GM10248 (cell line): ENCODE measurements at places on chromosomes 6 and 20.

GRCh38 chr6:158837684-158838625 is 18.8 kb upstream of the EZR start:
- DNase-seq: no peak

GRCh38 chr6:74871757-74872156 is 334.1 kb downstream of the COL12A1 start:
- no peak for DNase-seq

GRCh38 chr20:22374678-22375590 is 209.4 kb downstream of the FOXA2 start:
- no peak for DNase-seq

DNA sequence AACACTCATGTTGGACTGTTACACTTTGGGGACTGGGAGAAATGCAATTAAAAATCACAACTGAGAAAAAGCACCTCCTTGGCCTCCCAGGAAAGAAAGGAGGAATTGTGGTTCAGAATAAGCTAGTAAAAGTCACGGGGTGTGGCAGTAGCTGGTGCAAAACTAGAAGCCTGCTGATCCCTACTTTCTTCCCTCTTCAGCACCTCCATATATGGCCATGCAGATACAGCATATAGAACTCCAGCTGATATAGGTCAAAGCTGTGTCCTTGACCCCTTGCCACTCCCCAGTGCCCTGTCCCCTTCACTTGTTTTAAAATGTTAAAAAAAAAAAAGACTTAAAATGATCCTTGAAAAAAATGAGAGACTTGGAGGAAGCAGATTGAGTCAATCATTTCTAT is 5.5 kb upstream of the FLRT3 start:
- no peak for DNase-seq

GRCh38 chr20:1920252-1920651 is 25.0 kb downstream of the SIRPA start:
- no peak for DNase-seq

- no peak for DNase-seq
Measured at GRCh38 chr20:11035211-11035610, 361.4 kb upstream of the JAG1 start.

DNA sequence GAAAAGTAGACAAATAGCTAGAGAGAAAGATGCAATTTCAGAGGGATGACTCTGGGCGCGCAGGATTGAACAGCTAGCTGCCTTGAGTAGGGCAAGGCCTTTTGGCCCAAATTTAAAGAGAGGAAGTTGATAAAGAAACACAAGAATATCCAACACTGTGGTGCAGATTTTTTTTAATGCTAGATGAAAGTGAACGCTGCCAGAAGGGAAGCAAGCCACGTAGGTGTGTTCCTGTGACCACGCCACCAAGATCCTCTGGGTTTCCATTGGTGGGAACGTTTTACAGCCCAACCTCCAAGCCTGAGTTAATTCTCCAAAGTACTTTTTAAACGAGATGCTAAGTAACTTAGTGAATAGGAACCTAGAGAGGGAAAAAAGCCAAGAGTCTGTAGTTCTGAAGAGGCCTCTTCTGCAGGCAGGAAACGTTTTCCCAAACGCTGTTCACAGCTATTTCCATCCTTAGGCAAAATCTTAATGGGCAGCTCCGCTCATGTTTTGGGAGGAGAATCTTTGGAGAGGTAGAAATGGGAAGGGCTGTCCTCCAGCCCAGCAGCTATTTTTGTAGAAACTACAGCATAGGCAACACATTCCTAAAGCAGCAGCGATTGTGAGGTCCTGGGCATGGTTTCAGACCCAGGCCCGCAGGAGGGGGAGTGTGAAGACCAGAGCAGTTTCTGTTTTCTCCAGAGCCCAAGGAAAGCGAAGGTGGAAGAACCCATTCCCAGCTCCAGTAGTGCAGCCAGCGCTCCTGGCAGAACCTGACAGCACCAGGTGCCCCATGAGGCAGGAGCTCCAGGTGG is 8.2 kb downstream of the LY86 start:
- DNase-seq: no peak

DNA sequence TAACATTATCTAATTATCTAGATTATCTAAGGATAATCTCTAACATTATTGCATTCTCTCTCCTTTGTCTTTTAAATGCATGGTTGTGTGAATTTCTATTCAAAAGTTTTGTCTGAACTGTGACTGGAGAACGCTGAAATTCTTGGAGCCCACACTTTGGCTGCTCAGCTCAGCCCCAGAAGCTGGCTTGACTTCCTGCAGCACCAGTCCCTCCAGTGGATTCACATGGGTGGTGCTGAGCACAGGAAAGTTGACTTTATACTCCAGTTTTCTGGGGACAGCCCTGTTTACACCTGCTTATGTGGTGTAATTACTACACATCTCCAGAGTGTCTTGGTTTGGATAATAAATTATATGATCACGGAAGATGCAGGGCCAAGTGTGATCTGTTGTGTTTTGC is 255.1 kb upstream of the NOX3 start:
- DNase-seq: no peak

DNA sequence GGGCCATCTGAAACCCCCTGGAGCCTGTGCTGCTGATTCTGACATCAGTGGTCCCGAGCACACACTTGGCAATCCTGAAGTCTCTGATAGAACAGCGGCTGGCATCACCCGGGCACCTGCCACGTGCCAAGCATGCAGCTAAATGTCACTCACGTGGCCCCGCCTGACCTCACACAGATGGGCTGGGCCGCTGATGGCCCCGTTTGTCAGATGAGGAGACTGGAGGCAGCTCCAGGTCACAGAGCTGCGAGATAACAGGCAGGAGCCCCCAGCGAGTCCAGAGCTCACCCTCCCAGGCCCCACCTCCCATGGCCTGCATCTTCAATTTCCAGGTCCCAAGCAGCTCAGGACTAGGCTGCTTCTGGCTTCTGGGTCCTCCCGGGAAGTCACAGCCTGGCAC is 67.2 kb downstream of the YTHDF1 start:
- DNase-seq: no peak

GRCh38 chr6:140846503-140847261 is 1286.0 kb upstream of the GJE1 start:
- DNase-seq: no peak

GRCh38 chr6:129677620-129678325 is 32.2 kb downstream of the ARHGAP18 start:
- DNase-seq: no peak

GRCh38 chr6:42260972-42261371 is 43.3 kb upstream of the MRPS10 start:
- DNase-seq: peak; percentile 59

DNA sequence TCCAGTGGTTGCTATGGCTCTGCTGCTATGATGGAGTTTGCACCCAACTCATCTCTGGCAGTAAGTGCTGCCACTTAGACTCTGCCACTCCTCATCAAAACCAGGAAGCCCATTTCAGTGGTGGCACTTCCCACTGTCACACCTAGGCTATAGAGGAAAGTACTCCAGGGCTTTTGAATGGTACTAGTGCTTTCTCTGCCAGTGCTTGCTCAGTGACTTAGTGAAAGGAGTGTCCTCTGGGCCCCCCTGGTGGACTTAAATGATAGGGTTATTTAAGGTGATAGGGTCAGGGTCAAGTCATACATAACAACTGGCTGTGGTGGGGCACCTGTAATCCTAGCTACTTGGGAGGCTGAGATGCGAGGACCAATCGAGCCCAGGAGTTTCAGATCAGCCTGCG is 22.8 kb downstream of the FITM2 start:
- DNase-seq: no peak

- no peak for DNase-seq
Measured at GRCh38 chr20:58942549-58942948, 38.5 kb upstream of the NELFCD start.

GRCh38 chr6:37483917-37484785 is 15.5 kb downstream of the CCDC167 start:
- peak; percentile 88 for DNase-seq

GRCh38 chr20:61886721-61887595 is 178.7 kb downstream of the TAF4 start:
- peak; percentile 51 for DNase-seq

DNA sequence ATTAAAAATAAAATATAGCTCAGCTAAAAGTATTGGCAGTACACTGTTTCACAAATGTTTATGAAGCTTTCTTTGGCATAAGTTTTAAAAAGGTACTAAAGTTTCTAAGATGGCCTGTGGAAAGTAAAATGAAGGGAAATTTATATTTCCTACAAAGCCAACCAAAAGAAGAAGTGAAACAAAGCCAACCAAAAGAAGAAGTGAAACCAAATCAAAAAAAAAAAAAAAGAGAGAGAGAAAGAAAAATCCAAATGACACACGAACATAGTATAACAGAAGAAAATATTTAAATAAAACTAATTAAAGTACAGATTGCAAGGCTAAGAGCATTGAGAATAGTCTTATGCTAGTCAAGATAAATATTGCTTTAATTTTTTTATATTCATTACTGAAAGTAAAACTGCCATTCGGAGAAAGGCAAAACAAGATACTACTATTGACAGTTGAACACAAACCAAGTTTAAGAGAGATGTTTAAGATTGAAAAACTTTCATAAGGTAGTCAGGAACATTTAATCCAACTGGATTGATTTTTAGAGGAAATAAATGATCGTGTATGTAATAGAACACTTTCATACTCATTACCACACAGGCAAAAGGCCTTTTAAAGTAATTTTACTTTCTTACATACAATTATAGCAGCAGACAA is 12.8 kb upstream of the KHDRBS2 start:
- peak; percentile 22 for DNase-seq

- no peak for DNase-seq
Measured at GRCh38 chr6:108350528-108350927, 55.7 kb downstream of the AFG1L start.

- DNase-seq: no peak
Measured at GRCh38 chr6:14226051-14226660, 108.6 kb downstream of the CD83 start.

DNA sequence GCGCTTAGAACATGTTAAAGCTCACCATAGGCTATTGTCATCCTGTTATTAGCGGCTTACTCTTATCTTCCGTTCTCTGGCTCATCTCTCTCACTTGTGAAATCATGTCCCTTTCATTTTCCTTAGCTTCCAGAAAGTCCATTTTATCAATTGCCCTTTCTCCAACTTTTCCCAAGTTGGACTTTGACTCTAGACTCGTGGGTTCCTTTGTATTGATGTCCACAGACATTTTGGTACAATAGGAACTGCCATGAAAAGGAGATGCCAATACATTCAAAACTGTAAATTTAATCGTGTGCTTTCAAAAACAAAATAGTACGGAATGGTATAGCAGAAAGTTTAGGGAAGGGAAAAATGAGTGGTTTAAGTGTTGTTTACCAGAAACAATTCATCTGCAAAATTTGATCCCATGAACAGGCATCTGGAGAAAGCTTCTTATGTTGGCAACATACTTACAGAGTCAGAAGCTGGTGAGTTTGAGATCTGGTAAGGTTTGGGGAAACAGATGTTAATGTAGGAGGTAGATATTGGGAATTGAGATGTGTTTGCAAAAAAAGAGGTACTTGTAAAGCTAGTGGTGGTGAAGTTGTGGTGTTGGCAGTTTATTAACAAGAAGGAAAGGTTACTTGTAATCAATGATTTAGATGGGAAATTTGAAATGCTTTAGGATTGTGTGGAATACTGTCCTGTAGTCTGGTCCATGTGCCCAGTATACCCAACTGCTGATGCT is 10.2 kb upstream of the HIVEP1 start:
- no peak for DNase-seq

DNA sequence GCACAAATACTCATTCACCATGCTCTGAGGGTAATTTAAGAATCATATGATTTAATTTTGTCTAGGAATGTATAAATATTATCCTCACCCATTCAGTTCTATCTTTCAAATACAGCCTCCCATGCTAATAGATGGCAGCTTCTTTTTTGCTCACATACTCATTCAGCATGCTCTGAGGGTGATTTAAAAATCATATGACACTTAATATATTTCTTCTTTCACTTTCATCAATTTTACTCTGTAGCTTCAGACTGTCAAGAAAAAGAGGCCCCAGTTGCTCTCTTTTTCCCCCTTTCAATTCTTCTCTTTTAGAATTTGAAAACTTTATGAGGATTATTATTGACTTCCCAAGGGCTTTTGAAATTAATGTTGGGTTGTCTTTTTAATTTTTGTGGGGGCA is 161.7 kb upstream of the LAMP5 start:
- DNase-seq: no peak

DNA sequence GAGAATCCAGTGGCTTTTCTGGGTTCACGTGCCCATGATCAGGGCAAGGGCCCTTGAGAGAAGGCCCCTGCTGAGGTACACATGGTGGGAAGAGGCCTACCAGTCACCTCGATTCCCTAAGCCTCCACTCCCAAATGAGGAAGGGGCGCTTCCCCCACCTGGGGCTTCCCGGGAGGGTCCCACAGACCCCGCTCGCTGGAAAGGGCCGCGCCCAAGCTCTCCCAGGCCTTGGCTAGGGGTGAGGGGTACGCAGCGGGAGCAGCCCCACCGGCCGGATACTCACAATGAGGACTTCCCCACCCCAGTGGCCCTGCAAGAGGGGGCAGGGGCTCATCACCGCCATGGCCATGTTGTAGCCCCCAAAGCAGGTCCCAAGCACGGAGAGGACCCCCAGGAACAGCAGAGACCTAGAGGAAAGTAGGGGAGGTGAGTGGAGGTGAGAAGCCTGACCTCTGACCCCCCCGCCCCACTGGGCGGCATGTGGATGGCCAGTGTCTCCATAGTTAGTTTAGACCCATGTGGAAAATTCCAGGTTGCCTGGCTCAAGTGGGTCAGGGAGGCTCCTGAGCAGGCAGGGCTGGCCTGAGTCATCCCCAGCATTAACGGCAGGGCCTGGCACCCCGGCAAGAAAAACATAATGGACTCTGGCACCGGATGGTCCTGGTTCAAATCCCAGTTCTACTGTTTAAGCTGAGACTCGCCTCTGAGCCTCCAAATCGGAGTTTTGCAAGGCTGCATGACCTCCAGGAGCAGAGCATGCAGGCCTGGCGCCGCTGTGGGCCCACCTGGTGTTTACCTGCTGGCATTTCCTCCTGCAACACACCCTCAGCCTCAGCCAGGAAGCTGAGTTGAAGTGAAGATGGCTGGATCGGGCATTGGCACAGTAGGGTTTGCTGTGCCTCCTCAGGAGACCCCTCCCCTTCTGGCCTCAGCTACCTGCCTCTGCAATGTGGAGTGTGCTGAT is 6.6 kb downstream of the SLC52A3 start:
- no peak for DNase-seq

DNA sequence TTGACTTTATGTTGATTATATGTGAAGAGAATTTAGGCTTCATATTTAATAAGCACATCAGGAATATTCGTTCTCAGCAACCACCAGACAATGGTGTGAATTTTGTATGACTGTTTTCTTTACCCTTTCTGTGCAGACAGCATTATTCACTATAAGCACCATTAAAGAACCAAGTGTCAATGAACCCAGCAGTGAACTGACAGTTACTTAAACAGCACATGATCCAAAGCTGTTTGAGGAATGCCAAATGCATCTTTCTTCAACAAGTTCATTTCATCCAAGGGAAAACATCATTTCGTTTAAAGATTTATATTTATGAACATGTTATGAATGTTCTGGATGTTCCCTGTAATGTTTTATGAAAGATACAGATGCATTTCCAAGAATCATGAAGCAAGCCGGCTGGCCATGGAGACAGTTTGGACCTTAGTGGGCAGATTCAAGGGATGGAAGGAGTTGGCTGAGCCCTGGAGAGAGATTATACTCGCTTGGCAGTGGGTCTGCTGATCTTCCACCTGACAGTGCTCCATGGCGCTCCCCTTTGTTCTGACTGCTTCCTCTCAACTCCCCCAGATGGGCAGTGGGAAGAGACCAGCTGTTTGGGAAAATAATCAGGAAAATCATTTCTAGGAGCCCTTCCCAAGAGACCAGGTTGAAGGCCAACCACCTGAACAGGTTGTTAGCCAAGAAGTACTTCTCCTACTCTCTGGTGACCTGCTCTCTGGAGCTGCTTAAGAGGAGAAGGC is 326.0 kb upstream of the RSPO3 start:
- no peak for DNase-seq

GRCh38 chr6:128538763-128539162 is 18.4 kb upstream of the PTPRK start:
- no peak for DNase-seq
